ENCODE measurements at places on chromosomes 6 and 20.

DNA sequence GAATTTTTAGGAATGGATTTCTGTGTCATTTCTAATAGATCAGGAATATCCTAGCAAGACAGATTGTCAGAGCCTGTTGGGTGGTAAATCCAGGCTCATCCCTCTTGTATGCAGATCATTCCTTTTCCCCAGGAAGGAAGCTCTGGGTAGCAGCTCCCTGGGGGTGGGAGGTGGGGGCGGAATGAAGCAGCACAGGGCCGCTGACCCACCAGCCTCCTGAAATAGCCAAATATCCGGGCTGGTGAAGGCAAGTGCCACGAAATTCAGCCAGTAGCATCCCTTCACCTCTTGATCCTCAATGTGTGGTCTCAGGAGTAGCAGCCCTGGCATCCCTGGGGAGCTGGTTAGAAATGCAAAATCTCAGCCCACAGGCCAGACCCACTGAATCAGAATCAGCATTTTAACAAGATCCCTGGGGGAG, 256.9 kb downstream of the LRFN2 start:
- no peak for DNase-seq

DNA sequence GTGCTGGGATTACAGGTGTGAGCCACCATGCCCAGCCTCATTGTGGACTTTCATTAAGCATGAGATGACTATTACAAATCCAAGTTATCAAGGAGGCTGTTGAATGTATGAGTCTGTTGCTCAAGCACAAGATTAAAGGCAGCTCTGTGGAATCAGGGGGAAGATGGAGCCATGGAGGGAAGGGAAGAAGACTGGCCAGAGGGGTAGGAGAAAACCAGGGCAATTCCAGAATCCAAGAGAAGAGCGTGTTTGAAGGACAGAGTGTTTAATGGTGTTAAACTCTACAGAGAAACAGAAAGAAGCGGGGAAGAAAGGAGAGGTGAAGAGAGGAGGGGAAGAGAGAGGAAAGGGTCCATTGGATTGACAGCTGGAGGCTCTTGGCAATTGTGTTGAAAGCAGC, 49.8 kb upstream of the TTPAL start:
- no peak for DNase-seq

- DNase-seq, result no peak
Measured at GRCh38 chr20:4326195-4327065, 311.1 kb upstream of the RNF24 start.

- no peak for DNase-seq
Measured at GRCh38 chr6:52575502-52575892, 1.4 kb downstream of the TRAM2 start.

DNA sequence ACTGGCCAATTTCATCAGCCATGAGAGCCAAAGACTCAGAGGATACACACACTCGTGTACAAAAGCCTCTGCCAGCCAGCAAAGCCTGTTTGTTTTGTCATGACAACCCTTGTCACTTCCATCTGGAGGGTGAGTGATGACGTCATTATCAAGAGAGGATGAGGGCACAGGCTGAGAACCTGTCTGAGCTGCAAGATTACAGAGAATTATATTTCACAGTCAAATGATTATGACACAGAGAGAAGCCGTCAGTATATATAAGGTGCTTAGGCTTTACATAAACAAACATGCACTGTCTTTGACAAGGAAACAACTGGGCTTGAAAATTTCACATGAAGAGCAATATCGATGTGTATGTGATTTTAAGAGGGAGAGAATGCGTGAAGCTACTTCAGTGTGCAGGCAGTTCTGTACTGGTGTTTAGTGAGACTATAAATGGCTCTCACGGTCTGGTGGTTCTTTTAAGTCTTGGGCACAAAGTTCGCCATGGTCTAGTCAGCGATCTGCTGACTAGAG, 36.5 kb upstream of the BCLAF1 start:
- DNase-seq, result no peak

GRCh38 chr6:127403636-127404035, 55.6 kb downstream of the KIAA0408 start:
- DNase-seq, result no peak

DNA sequence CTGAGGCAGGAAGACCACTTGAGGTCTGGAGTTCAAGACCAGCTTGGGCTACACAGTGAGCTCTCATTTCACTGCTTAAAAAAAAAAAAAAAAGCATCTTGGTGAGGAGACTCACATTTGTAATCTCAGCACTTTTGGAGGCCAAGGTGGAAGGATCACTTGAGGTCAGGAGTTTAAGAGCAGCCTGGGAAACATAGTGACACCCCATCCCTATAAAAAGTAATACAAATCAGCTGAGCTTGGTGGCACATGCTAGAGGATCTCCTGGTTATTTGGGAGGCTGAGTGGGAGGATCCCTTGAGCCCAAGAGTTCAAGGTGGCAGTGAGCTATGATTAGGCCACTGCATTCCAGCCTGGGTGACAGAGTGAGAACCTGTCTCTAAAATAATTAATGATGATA, 29.4 kb upstream of the SYNCRIP start:
- DNase-seq, result no peak

GRCh38 chr20:31969991-31970390, 2.0 kb downstream of the XKR7 start:
- DNase-seq, result no peak

DNA sequence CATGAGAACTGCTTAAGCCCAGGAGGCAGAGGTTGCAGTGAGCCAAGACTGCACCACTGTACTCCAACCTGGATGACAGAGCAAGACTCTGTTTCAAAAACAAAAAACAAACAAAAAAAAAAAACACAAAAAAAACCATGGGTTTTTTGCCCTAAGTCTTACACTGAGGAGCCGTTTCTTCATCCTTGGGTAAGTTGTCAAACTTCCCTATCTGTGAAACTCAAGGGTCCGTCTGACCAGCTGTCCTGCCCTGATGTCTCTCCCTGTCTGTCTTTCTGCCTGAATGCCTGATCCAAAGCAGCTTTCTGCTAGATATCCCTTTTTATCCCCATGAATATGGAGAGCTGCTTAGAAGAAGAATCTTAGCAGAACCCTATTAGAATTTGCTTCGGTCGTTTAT, 41.3 kb upstream of the CLDN20 start:
- no peak for DNase-seq

DNA sequence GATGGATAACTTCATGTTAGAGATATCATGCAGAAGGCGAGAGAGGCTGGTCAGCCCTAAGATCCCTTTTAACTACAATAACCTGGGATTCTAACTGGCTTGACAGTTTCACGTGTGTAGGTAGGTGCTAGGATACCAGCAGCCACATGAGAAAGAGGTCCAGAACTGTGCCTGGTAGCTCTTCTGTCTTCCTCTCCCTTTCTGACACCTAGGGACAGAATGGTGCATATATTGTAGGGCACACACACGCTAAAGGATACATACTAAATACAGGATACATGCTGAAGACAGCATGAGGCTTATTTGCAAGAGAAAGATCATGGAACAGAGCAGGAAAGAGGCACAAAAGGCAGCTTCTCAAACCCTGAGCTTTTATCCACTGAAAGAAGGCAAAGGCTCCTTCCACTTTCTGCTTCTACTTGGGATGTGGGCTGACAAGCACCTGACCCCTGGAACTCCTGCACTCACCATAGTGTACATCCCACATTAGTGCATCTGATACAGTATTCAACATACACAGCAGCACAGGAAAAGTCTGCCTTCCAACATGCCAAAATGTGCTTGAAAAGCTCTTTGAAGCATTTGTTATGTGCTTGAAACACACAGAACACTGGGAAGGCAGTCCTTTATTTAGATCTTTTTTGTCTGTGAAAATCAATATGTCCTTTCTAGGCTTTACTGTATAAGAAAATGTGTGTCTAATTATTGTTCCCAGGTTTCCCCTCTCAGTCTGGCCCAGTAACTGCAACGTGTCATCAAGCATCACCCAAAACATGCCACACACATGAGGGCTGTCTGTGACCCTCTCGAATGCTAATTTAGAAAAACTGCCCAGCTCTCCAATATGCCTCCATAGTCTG, 3.2 kb downstream of the SLC22A23 start:
- no peak for DNase-seq

GRCh38 chr20:59580991-59581401, 23.3 kb upstream of the PHACTR3 start:
- no peak for DNase-seq

GRCh38 chr6:110876806-110877564, 2.4 kb downstream of the AMD1 start:
- DNase-seq, result no peak

GRCh38 chr6:56958481-56958880, 3.6 kb downstream of the BEND6 start:
- DNase-seq, result no peak

DNA sequence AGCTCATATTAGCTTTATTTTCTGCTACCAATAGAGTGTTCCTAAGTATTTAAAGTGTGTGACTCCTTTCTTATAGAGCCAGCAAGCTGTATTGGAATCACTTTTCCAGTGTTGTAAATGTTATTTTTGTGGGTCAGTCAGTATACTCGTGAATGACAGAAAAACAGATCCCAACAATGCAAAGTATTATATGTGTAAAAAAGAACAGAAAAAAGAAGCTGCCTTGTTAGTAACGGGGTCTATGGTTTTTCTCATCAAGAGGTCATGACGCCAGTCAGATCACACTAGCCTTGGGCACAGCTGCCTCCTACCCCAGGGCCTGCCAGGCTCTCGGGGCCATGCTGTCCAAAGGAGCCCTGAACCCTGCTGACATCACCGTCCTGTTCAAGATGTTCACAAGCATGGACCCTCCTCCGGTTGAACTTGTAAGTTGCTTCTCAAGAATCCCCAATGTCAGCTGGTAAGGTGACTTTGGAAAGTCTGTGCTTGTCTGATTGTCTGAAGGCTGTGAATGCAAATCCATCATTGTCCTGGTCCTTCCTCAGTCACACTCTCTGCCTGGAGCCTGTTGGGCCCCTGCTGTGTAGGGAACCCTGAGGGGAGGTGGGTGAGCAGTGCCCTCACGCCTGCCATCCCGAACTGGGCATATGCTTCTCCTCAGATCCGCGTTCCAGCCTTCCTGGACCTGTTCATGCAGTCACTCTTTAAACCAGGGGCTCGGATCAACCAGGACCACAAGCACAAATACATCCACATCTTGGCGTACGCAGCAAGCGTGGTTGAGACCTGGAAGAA, 9.8 kb downstream of the NELFCD start:
- DNase-seq, result no peak

DNA sequence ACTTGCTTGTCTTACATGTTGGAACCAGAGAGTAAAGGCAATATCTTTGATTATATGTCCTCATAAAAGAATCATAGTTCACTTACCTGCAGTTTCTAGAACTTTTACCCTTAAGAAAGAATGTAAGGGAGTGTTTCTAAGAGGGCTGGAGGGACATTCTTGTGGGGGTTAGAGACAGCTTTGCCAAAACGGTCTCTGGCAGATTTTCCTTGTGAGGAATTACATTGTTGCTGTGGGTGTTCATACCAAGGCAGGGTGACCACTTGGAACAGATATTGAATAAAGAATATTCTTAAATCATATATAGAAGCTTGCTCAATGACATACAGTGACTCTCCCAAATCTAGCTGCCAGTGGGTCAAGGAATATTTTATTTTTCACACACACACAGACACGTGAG, 517.6 kb upstream of the SOX4 start:
- DNase-seq, result no peak

GRCh38 chr6:136979206-136979605, 57.1 kb downstream of the SLC35D3 start:
- no peak for DNase-seq

- DNase-seq, result no peak
Measured at GRCh38 chr6:111478749-111479148, 4.3 kb downstream of the REV3L start.

- DNase-seq, result peak; percentile 20
Measured at GRCh38 chr20:23654717-23655116, 17.0 kb upstream of the CST3 start.

DNA sequence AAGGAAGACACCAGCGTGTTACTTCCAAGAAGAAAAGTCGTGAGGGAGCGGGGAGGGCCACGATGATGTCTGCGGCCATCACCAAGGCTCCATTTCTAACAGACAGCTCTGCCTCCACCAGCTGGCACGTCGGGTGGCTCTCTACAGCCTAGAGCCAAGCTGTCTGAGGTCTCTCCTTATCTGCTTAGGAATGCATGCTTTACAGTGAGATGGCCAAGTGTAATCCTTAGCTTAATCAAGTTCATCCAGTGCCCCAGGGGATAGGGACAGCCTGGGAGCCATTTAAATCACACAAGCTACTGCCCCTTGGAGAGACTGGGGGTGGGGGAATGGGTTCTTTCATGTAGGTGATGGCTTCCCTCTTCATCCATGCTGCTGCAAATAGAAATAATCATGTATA, 213.8 kb upstream of the CST7 start:
- peak; percentile 39 for DNase-seq

DNA sequence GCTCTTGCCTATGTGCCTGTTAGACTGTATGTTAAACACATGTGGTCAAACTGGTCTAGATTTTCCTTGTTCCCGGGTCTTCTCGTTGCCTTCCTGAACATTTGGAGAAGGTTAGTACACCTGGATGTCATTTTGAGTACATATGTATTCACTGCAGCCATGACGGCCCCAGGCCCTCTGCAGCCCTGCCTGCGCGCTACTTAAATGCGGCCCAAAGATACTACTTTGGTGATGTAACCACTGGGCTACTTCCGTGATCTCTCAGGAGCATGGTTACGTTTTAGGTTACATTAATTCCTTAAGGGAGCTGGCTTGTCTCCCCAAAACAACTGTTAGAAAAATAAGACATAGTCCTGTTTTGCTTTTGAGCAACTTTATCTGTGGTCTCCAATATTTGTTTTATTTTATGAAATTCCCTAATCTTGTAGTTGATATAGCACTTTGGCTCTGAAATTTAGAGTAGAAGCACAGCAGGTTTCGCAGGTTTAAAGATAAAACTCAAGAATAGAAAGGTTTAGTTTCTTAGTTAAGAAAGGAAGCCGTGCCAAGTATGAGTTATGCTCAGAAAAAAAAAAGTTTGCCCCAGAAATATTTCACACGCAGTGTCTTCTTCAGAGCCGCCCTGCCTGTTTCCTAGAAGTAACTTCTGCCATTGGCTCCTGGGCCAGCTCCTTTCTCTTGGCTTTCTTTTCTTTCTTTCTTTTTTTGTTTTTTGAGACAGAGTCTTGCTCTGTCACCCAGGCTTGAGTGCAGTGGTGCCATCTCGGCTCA, 38.1 kb downstream of the TIAM2 start:
- no peak for DNase-seq

- no peak for DNase-seq
Measured at GRCh38 chr20:51008718-51009117, 14.2 kb downstream of the KCNG1 start.

DNA sequence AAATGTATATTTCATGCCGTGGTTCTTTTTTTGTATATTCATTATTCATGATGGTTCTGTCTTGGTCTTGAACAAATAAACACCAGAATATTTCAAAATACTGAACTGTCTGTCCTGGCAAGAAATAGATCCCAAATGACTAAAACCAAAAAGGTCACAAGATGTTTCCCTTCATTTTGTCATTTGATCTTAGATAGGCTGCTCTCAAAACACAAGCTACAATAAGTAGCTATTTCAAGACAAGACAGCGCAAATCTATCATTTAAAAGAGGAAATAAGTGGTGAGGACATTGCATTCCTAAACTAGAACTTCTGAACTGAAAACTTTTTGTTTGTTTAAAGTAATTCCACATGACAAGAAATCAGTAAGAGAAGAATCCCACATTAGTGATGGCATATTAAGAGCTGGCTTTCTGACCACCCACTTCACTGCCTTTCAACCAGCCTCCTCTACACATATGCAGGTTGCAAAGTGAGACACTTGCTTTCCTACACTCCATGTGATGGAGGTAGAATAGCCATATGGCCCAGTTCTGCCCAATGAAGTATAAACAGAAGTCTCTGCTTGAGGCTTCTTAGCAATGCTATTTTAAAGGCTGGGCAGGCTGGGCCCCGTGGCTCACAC, 54.4 kb upstream of the CCDC28A start:
- no peak for DNase-seq

Measured in H1 (cell line).